Stimulated activated CD4-positive, alpha-beta T cell treated with anti-CD3 and anti-CD28 coated beads, TNF-alpha, amount 100 ng/mL, for 1 hour (primary cell): ENCODE measurements at places on chromosomes 2 and 18.

DNA sequence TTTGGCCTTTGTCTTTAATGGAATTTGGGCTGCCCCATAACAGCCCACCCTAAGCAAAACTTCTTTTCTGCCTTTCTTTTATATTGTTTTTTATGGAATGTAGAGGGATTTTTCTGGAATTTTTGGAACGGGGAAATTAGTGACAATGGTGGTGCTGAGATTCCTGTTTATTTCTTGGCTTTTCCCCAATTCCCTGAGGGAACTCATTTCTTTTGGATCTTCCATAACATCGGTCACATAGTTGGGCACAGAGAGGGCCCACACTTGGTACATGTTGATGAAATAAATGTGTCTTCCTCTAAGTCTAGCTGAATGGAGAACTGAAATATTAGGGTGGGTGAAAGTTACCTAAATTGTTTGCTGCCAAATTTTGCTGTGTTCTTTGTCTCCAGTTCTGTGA is 191.6 kb upstream of the TNP1 start:
- DNase-seq = no peak

- DNase-seq = no peak
Observed at GRCh38 chr2:28378679-28379584, 13.7 kb upstream of the FOSL2 start.

DNA sequence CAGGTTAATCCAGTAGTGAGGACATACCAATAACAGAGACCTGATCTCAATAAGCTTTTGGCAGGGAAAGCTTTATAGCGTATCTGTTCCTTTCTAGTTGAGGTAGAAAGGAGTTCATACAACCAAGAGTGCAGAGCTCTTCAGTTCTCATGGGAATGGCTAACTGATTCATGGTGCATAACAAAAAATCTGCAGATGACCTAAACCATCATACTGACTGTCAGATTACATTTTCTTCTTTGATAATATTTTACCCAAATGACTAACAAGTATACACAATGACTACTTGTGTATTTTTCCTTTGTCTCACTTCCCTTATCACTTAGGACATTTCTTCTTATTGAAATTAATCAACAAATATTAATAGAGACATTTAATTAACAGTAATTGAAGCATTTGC is 140.0 kb upstream of the SERTAD2 start:
- DNase-seq = no peak

GRCh38 chr18:407626-408224 is 92.8 kb downstream of the COLEC12 start:
- DNase-seq = no peak

DNA sequence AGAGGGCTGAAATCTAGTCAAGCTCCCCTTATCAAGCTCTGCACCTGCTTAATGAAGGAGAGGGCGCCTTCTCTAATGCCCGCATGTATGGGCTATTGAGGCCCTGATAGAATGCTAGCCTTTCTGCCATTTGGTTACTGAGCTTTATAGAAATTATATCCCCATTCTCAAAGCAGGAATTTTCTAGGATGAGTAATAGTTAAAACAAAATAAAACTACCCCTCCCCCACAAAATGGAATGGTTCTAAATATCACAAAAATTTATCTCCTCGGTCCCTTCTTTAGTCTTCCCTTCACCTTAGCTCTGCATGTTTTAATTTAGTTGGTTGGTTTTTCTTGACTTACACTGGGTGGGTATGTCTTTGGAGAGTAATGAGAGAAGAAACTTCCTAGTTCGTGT is 37.7 kb downstream of the CD28 start:
- no peak for DNase-seq

DNA sequence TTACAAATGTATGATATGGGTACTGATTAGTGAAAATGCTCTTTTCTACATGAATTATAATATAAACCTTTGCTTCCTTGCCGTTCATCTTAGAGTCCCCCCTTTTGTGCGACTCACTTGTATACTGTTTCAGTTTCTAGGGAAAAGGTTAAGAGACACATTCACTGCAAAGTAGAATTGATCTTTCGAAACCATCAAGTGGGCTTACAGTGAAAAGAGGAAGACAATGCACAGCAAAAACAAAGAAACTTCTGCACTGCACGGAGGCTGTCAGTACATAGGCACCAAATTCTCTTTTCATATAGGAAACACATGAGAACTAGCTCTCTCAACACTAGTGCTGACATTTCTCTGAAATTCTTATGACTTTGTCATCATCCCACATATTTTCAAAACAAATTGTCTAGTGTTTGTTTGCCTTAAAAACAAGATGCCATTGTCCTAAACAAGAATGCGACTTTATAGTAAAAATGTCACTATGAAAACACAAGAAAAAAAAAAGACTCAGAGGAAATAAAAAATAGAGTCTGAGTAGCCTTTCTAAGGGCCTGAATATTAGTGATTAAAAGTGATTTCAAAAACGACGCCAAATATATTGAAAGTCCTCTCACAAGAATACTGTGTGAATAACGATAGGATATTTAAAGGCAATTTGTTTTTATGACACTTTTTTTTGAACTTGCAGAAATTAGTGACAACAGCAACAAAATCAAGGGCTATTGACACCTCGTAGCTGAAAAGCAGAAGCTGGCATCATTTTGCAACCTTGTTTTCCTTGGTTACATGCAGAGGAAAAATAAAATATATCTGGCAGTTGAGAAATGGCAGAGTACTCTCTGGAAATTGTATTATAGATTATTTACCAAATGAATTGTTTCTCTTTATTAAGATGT is 827.0 kb downstream of the BCL11A start:
- no peak for DNase-seq

DNA sequence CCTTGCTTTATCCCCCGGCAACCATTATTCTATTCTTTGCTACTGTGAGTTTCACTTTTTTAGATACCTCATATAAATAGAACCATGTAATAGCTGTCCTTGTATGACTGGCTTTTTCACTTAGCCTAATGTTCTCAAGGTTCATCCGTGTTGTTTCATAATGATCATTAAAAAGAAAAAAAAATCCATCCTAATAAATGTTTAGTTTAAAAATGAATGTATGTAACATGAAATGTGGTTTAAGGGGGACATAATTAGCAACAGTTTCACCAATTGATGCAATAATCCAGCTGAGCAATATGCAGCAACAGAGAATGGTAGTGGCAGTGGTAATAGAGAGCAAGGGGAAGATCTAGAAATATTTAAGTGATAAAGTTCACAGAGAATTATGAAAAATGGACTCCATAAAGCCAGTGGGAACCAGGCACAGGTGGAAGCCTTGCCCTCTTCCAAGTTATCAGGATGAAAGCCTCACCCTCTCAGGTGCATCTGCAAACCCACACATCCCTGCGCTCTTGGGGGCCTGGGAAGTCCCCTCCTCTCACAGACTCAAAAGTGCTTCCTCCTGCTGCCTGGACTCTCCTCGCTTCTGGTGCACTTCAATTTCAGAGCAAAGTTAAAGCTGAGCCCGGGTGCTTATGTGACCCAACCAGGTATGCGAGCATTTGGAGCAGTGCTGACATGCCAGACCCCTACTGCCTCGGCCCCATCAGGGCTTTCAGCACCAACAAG is 1403.3 kb upstream of the SLC39A10 start:
- no peak for DNase-seq

DNA sequence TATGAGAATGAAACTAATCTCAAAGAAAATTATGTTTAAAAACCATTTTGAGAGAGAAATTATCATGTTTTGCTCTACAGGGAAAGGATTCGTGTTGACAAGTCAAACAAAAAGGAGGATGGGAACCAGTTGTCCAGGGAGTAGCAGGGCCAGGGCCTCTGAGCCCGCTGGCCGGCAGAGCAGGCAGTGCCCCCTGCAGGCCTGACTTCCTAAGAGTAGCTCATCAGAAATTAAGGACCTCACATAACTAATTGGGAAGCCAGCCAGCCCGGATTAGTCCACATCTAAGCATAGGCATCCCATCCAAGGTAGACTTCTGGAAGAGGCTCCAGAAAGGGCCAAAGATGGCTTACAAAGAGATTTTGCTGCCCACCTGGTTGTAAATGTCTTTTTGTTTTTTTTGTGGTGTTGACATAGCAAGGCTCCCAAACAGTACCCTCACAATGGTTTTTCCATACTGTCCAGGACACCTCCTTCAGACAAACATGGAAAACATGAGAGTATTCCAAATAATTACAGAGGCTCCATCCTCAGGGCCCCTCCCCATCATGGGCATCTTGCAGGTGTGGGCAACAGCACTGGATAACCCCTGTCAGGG is 241.2 kb upstream of the TANK start:
- no peak for DNase-seq
